ENCODE measurements at places on chromosomes 12 and 14.
A peak's percentile ranks its signal among the peaks of the same experiment; 100 is the strongest.

DNA sequence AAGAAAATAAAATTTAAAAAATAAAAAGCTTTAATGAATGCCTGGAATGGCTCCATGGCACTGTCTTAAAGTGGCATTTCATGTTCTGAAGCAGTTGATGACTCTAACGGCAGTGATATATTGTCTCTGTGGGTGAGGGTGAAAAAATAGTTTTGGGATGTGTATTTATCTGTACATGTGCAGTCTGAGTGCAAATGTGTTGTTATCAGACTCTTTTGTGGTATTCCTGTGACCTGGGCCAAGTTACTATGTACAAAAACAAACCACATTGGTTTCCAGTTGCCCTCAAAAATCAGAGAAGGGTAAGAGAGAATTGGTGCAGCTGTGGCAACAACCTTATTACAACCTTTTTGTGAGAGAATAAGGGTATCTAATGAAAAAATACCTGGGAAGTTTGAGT lies 81.7 kb upstream of the CCDC91 start:
- no peak for DNase-seq

DNA sequence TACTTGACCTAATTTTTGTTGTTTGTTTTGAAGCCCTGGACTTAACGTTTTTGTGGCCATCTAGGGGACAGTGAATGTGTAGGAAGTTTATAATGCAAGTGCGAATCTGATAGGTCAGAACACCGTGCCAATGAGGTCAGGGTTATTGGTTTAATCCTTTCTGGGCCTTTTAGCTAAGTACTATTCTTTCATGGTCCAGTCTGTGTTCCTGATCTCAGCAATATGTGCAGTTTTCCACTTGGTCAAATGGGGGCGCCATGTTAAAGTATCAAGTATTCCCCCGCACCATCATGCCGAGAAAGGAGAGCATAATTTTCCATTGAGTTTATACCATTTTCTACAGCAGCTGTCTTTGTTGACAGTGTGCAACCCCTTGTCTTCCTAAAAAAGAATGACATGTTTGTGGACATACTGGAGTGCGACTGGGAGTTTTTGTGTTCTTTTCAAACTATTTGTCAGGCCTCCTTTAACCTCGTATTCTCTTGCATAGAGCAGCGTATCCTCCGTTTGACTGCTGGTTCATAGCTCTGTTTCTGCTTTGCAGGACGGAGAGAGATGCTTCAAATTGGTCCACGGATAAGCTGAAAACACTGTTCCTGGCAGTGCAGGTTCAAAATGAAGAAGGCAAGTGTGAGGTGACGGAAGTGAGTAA lies 1.3 kb downstream of the AHSA1 start:
- DNase-seq = peak; percentile 55

DNA sequence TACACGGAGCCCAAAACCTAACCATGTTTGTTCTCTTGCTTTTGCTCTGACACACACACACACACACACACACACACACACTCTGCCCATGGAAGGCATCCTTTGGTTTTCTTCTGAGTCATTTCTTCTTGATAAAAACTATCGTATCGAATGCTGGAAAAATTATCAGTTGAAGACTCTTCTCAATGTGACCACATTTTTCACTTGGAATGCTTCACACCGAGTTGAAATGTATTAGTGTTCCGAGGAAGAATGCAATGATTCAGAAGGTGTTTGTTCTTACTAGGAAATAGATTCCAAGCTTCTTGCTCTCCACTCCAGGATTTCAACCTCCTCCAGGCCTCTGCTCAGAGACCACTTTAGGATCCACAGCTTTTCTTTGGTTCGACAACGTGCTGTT lies 226.3 kb downstream of the MON2 start:
- peak; percentile 63 for DNase-seq

DNA sequence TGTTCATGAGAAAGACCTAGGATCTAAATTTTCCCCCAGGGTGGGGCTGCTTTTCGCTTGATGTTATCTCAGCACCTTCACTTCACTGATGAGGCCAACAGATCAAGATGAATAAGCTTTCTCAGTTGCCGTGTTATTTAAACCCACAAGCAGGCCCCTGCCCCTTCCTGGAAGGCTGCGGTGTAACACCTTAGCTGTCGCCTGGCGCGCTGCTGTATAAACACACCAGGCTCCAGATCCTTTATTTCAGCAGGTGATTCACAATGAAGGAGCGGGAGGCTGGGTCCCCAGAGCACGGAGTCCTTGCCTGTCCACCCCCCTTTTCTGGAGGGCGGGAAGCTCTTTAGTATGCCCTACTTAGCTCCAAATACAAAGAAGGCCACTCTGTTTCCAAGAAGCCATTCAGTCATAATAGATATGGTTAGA lies 515.4 kb downstream of the FUT8 start:
- no peak for DNase-seq

- peak; percentile 54 for DNase-seq
Observed at GRCh38 chr12:49428793-49429192, 61.5 kb downstream of the SPATS2 start.

GRCh38 chr14:80447392-80447791 lies 236.1 kb upstream of the DIO2 start:
- DNase-seq = no peak

DNA sequence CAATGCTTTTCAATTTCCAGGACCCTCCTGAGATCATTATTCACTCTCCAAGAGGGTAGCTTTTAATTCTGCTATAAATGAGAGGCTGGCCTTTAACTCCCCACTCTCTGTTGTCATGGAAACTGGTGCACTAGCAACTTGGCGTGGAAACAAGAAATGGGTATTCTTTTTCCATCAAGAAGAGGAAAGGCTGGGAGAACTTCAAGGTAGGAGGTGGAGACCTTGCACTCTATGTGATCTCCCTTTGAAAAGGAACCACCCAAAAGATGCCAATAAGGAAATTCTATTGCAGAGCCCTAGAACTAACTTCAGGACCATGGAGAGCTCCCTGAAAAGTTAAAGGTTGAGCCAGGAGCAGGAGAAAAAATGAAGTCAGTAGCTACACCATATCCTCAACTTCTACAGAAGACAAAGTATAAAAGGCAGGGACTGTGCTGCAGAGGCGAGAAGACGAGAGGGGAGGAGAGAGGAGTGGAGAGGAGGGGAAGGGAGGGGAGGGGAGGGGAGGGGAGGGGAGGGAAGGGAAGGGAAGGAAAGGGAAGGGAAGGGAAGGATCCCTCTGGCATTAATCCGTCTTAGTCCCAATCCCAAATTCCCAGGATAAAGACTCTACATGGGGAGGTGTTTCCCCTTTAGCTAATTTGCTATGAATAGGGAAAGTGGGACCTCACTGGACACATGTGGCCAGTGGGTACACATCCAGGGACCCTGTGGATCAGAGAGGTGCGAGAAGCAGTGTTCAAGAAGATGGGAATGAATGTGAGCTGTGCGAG lies 46.7 kb upstream of the FICD start:
- DNase-seq = peak; percentile 52

- no peak for DNase-seq
Observed at GRCh38 chr12:110591451-110592051, 8.4 kb upstream of the PPTC7 start.

DNA sequence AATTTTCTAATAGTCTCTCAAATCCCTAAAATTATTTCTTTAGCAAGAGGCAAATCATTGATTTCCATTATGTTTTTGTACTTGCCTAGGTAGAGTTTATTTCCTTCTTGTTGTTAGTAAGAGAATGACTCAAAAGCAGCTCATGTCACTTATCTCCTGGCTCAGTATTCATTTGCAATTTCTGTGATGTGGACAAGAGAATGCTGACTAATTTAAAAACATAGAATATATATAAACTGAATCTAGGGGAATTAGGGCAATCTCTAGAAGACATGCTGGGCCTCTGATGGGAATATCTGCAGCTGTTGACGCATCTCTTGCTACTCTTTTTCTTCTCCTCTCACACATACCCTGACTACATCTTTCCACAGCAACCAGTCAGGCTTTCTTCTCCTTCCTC lies 130.8 kb upstream of the PRKD1 start:
- no peak for DNase-seq

DNA sequence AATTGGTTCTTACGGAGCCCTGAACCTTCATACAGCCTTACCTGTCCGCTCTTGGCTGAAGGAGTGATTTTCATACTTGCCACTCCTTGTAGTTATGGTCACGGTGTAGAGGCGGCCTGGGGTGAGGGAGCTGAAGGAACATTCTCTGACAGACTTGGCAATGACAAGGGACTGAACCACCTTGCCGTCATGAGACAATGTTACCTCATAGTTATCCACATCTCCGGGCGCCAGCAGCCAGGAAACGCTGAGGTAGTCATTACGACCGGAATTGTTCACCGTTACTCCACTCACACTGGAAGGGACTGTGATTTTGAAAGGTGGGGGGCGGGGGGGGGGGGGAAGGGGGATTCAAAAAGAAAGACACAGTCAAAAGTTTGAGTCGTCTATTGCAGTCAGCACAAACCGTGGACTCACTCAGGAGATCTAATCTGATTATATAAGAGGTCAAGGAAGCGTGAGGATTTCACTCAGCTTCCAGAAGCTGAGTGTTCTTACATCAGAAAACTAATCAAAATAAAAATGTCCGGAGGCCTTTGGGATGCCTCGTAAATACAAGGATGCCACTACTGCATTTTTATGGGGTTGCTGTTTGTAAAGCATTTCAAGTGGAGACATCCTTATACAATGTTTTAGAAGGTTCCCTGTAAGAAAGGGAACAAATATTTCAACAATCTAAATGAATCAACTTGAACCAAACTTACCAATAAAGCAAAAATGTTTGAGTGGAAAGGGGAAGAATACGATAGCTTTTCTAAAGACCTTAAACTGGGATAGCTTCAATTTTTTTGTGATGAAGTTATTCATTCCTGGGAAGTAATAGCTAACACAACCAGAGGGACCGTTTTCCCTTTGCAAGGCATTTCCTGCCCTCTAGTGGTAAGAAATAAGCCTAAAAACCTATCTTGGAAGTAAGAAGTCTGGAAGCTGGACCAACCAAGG lies 60.6 kb downstream of the PTPRB start:
- DNase-seq = peak; percentile 73

- DNase-seq = no peak
Observed at GRCh38 chr14:39310051-39310450, 76.3 kb downstream of the MIA2 start.

GRCh38 chr14:21617614-21618013 lies 17.1 kb downstream of the OR10G2 start:
- DNase-seq = no peak

DNA sequence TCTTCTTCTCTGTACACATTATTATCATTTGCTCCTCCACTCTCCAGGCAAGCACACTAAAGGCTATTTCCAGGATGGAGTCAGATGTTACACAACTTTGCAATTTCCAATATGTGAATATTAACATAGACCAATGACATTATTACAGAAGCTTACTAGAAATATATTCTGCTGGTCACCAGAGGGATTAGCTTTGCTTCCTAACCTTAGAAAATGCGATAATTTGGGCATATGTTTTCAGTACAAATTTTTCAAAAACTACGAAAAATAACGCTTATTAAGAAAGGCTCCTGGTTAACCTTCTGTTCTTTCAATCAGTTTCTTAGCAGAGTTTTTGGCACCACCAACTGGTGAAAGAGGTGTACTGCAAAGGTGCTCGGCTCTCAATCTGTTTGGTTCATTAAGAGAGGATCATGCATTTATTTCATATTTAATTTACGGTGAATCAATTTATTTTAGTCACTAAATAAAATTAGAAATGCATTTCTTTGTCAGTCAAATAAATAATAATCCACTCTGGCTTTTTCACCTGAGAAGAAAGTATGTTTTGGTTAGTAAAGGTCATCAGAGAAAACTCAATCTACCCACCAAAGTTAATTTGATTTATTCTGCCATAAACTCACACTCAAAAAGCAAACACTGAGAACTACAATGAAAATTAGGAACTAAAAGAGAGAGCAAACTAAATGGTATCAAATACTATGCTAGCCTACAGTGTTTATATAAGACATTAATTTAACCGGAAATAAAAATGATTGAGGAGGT lies 39.2 kb downstream of the EFCAB11 start:
- DNase-seq = peak; percentile 55

DNA sequence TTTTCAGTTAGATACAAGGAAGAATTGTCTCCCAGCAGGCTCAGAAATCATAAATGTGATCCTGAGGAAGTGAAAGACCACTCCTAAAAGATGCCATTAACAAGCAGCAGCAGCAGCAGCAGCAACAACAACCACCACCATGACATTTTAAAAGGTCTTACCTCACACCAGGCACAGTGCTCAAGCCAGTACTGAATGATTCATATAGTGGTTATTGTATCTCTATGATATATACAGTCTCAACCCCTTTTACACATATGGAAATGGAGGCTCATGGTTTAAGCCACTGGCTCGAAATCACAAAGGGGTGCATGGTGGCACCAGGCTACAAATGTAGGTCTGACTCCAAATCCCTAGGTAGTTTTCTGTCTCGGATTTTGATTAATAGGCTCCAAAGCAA lies 126.9 kb downstream of the KTN1 start:
- no peak for DNase-seq

DNA sequence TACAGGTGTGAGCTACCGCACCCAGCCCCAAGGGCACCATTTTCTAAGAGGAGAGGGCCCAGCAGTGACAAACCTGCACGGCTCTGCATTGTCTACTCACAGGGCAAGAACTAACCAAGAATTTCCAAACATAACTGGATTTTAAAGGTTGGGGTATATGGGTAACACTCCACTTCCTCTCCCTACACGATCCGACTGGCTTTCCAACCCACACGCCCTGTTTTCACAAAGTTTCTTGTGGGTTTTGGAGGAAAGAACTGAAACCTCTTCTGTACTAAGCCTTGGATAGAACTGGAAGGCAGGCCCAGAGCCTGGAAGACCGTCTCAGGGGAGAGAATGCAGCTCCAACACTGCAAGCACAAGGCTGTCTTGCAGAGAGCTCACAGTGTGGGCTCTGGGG lies 24.9 kb downstream of the SNRNP35 start:
- DNase-seq = no peak

DNA sequence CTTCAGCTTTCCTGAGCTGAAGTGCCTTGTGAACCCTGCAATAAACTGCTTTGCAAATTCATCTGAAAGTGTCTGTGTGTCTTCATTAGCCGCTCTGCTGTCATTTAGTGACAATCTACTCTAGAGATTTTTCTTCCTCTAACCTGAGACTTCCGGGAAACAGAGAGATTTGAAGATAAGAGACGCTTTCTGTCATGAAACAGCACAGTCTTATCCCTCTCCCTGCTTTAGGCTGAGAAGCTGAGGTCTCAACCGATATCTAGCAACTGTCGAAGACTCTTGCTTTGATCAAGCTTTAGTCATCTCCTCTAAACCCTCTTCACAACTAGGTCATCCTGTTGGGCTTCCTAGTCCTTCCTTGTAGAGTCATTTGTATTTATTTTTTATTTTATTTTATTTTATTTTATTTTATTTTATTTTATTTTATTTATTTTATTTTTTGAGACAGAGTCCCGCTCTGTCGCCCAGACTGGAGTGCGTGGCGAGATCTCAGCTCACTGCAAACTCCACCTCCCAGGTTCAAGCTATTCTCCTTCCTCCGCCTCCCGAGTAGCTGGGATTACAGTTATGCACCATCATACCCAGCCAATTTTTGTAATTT lies 1.2 kb downstream of the RNASE2 start:
- no peak for DNase-seq

DNA sequence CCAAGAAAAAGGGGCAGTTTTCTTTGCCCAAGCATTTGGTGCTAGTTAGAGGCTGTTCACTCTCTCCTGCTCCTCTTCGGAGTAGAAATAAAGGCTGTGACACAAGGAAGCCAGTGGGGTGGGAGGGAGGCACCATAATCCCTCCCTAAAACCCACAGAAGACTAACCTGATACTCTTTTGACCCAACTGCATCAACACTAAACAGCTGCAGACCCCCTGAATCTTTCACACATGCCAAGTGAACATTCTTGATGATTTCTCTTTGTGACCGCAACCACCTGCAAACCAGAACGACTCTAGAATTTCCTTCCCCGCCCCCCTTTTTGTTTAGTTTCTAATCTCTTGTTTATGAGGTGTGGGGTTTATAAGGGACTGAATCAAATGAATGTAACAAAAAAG lies 175.8 kb upstream of the BCL2L14 start:
- DNase-seq = no peak

- no peak for DNase-seq
Observed at GRCh38 chr12:132685400-132685799, 1.7 kb downstream of the POLE start.

Measured in AG08395 (cell line).